KG1 (cell line): ENCODE measurements at places on chromosomes 2 and 18.

DNA sequence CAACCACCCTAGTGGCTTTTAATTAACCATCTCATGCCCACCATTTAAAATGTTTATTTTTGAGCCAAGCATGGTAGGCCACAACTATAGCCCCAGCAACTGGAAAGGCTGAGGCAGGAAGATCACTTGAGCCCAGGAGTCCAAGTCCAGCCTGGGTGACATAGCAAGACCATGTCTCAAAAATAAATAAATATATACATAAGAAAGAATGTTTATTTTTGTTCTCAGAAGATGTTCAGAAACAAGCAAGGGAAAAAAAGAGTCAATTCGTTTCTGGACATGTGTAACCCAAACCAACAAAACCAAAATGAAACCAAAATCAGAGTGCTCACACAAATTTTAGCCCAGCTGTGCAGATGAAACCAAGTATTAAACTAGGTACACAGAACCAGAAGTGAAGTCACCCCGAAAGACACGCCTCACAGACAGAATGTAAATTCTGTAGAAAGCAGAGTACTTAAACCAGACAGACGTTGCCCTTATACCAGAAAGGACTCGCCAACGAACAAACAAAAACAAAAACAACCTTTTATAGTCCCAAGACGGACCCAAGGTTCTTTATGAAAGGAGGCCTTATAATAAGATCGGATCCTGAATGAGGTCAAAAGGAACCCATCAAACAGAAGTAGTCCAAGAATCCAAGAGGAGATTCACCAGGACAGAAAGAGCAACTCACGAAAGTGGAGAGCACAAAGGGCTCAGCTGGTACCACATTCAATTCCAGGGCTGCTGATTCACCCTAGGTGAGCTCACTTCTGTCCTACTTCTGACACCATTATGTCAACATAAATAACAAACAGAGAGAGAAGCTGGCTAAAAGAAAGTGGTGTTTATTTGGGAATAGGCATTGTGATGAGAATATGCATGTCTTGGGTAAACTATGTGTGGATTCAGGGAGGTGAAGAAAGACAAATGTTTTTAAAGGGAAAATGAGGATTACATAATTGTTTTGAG, 31.8 kb upstream of the MTCL1 start:
- DNase-seq, result no peak

- no peak for DNase-seq
Observed at GRCh38 chr2:234852941-234853340, 98.9 kb upstream of the SH3BP4 start.

DNA sequence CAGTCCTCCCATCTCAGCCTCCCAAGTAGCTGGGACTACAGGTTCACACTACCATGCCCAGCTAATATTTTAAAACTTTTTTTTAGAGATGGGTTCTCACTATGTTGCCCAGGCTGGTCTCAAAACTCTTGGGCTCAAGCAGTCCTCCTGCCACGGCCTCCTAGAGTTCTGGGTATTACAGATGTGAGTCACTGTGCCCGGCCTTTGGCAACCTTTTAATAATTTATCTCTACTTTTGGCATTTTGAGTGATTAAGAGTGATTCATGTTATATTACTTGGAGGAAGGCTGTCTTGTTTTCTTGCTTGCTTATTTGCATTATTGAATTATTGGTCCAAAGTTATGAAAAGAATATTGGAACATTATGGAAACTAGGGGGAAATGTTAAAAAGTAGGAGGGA, 24.3 kb downstream of the NCOA1 start:
- DNase-seq, result no peak

- no peak for DNase-seq
Observed at GRCh38 chr2:215361211-215361875, 49.5 kb downstream of the ATIC start.

- no peak for DNase-seq
Observed at GRCh38 chr2:46651363-46652099, 172.2 kb downstream of the TMEM247 start.

DNA sequence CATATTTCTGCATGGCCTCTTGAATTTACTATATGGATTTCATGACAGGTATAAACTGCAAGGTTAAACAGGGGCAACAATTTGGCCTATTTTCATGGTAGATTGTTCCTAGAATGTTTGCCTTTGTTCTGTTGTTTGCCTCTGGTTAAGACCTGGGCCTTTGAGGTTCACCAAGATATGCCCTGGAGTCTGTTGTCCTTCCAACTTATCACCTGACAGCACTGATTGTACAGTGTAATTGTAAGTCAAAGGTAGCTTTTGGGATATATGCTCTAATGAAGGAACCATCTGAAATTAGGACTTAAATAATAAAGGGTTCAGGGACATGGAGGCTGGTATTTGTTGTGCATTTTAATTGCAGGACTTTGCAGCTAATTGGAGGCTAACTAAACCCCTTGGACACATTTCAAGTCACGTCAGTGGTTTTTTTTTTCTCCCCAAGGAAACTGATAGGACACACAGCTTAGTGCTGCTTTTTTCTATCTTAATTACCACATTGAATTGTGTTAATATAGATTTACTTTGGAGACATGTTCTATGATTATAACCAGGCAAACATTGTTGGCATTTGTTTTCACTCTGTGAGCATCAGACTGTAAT, 771.2 kb upstream of the LINC00305 start:
- no peak for DNase-seq

GRCh38 chr2:19802086-19802841, 99.5 kb downstream of the TTC32 start:
- no peak for DNase-seq

DNA sequence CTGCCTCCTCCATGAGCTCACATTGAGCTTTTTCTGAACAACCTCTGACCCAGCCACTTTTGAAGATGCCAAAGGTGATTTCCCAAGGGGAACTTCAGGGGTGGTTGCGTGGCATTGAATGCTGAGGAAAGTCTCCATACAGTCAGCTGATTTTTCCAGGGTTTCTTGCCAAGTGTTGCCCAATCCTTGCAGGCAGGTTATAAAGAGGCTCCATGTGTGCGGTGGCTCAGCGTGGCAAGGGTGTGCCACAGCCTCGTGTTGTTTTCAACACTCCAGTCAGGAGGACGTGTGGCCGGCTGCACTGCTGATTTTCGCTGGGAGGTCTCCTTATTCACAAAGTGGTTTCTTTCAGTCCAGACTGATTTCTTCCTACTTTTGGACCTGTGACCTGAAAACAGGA, 81.4 kb upstream of the GATA6 start:
- DNase-seq, result no peak

- no peak for DNase-seq
Observed at GRCh38 chr2:132372276-132372675, 44.3 kb upstream of the GPR39 start.

DNA sequence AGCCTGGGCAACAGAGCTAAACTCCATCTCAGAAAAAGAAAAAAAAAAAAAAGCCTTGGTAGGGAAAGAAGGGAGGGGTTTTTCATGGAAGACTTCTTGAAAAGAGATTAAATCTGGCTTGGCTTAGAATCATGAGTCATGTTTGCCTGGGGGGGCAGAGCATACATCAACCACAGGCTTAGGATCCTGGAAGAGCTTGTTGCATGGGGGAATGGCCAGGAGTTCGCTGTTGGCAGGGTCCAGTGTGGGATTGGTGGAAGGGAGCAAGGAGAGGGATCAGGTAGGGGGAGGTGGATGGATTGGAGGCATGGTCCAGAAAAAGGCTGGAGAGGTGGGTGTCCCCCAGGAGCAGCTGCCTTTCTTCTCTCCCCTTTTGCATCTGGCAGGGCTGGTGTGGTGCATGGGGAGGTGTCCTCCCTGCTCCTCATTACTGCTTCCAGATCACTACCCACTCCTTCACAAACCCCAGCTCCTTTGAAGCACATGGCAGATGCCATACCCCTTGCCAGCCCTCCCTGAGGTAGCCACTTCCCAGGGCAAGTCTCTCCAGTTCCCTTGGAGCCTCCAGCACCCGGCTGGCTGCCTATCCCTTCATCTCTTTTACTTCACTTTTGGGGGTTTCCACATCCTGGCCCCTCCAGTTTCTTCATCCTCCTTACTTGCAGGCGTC, 2.5 kb downstream of the ARMC9 start:
- DNase-seq, result no peak

DNA sequence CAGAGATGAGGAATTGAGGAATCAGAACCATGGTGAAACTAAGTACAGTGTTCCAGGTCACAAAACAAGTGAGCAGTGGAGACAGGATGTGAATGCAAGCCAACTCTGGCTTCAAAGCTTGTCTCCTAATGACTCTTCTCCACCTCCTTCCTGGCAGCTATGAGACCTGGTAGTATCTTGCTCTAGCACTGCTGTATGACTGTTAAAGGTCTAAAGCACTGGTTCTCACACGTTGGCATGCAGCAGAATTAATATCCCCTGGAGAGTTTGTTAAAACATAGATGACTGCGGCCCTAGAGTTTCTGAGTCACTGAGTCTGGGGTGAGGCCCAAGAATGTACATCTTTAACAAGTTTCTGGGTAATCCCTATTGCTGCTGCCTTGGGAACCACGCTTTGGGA, 63.3 kb downstream of the SUCLG1 start:
- DNase-seq, result no peak

- no peak for DNase-seq
Observed at GRCh38 chr2:238173692-238174091, 14.9 kb downstream of the ERFE start.
